Osteoblast (primary cell): ENCODE measurements at places on chromosomes 4 and X. TPM values are rescaled to one million over a fixed set of nuclear protein-coding genes. Genes with fewer than 3 reads are reported as not detected.

GRCh38 chr4:119118397-119118796 is 17.2 kb upstream of the MYOZ2 start:
- H3K27ac ChIP-seq, result no peak overlapping the region
- no peaks in the 10 kb centered on the region for H3K27me3 ChIP-seq
- no peaks in the 10 kb centered on the region for H3K36me3 ChIP-seq
- DNase-seq, result no peak
- H3K4me3 ChIP-seq, result no peak overlapping the region
- peaks cover 27% of the 10 kb centered on the region for H3K4me1 ChIP-seq

DNA sequence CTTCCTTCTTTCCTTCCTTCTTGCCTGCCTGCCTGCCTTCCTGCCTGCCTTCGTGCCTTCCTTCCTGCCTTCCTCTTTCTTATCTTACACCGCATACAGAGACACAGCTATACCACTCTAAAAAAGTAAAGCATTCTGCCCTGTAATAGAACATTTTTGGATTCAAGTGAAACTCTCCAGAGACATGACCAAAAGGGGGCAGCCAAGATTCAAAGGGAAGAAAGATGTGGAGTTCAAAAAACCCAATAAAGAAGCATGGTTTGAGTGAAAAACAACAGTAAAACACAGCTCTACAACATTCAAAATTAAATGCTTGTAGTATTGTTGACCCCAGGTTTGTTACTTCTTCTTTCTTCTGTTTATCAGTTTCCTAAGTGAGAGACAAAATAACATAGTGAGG is 914.9 kb upstream of the PCDH7 start:
- H3K4me1 ChIP-seq, result no peaks in the 10 kb centered on the region
- DNase-seq, result no peak
- no peak overlapping the region for H3K27ac ChIP-seq
- H3K4me3 ChIP-seq, result no peak overlapping the region

GRCh38 chr4:16764622-16765021 is 133.8 kb downstream of the LDB2 start:
- no peak overlapping the region for H3K4me3 ChIP-seq
- no peaks in the 10 kb centered on the region for H3K27me3 ChIP-seq
- no peak overlapping the region for H3K27ac ChIP-seq
- DNase-seq, result no peak

DNA sequence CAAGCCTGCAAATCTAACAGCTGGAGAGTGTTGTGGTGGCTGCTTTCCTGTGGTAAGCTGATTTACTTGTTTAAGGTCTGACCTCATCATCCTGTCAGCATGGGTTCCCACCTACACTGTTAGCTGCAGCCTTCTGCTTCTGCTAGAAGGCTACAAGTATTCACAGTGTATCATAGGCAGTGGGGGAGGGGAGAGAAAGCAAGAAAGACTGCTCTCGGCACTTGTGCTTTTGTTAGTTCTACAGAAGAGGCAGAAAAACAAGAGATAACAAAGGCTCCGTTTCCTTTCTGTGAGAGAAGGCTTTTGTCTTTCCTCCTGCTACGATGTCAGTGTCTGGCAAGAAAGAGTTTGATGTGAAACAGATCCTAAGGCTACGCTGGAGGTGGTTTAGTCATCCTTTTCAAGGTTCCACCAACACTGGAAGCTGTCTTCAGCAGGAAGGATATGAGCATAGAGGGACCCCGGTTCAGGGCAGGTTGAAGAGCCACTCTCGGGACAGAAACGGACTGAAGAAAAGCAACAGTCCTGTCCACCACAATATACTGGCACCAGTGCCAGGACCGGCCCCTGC is at the start of gene KLHL4:
Gene KLHL4 (plus strand): TSS at position 232 of the 571 bp plus-strand sequence. CDS start 92 bp downstream, at position 324.
- no peaks in the 10 kb centered on the region for H3K36me3 ChIP-seq
- peak; percentile 34 for DNase-seq
- H3K4me3 ChIP-seq, result peak within 1 kb of the TSS; percentile 61
- no peaks in the 10 kb centered on the region for H3K4me1 ChIP-seq

DNA sequence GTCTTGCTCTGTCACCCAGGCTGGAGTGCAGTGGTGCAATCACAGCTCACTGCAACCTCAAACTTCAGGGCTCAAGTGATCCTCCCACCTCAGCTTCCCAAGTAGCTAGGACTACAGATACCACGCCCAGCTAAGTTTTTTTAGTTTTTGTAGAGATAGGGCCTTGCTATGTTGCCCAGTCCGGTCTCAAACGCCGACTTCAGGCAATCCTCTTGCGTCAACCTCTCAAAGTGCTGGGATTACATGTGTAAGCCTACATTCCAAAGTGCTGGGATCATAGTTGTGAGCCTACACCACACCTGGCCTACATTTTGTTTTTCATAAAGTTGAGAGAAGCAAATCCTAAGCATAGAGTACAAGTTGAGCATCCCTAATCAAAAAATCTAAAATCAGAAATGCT is 42.2 kb downstream of the SMARCA5 start:
- no peak for DNase-seq
- H3K27ac ChIP-seq, result no peak overlapping the region
- peaks cover 7% of the 10 kb centered on the region for H3K4me1 ChIP-seq

- H3K27me3 ChIP-seq, result peaks cover 11% of the 10 kb centered on the region
- DNase-seq, result peak; percentile 38
- H3K4me1 ChIP-seq, result peaks cover 11% of the 10 kb centered on the region
- peak overlapping the region; percentile 78 for H3K4me3 ChIP-seq
- H3K27ac ChIP-seq, result peak overlapping the region; percentile 98
- peaks cover 22% of the 10 kb centered on the region for H3K36me3 ChIP-seq
These were observed 995 bp downstream of the SMARCA5 start for GRCh38 chr4:143514497-143514896.

GRCh38 chrX:46755671-46756070 is 3.2 kb downstream of the SLC9A7 start:
- DNase-seq, result no peak
- H3K4me3 ChIP-seq, result no peak overlapping the region
- no peaks in the 10 kb centered on the region for H3K27me3 ChIP-seq
- no peaks in the 10 kb centered on the region for H3K36me3 ChIP-seq
- H3K27ac ChIP-seq, result no peak overlapping the region
- peaks cover 18% of the 10 kb centered on the region for H3K4me1 ChIP-seq

GRCh38 chr4:148901075-148901705 is 459.0 kb upstream of the NR3C2 start:
- no peak overlapping the region for H3K27ac ChIP-seq
- DNase-seq, result no peak
- H3K4me3 ChIP-seq, result no peak overlapping the region
- no peaks in the 10 kb centered on the region for H3K4me1 ChIP-seq
- no peaks in the 10 kb centered on the region for H3K36me3 ChIP-seq

GRCh38 chr4:147736458-147736857 is 4.6 kb downstream of the ARHGAP10 start:
- peak overlapping the region; percentile 83 for H3K27ac ChIP-seq
- H3K4me3 ChIP-seq, result no peak overlapping the region
- peaks cover 49% of the 10 kb centered on the region for H3K4me1 ChIP-seq
- no peaks in the 10 kb centered on the region for H3K36me3 ChIP-seq
- no peaks in the 10 kb centered on the region for H3K27me3 ChIP-seq
- DNase-seq, result peak; percentile 71

DNA sequence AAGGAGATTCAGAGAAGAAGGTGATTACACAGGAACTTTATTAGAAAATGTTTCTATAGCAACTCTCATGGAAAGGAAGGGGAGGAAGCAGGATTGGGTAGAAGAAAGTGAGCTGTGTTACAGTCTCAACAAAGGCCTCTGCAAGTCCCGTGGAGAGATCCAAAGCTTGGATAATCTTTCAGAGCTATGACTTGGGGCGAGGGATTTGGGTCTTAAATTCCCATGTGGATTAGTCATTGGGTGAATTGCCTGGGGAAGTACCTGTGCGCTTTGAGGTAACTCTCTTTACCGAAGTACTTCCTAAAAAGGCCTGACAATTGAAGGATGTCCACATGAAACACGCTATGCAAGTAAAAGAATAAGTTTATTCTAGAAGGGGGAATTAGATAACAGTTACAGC is 133.8 kb upstream of the ANKRD50 start:
- H3K4me1 ChIP-seq, result no peaks in the 10 kb centered on the region
- H3K36me3 ChIP-seq, result no peaks in the 10 kb centered on the region
- H3K27me3 ChIP-seq, result no peaks in the 10 kb centered on the region

DNA sequence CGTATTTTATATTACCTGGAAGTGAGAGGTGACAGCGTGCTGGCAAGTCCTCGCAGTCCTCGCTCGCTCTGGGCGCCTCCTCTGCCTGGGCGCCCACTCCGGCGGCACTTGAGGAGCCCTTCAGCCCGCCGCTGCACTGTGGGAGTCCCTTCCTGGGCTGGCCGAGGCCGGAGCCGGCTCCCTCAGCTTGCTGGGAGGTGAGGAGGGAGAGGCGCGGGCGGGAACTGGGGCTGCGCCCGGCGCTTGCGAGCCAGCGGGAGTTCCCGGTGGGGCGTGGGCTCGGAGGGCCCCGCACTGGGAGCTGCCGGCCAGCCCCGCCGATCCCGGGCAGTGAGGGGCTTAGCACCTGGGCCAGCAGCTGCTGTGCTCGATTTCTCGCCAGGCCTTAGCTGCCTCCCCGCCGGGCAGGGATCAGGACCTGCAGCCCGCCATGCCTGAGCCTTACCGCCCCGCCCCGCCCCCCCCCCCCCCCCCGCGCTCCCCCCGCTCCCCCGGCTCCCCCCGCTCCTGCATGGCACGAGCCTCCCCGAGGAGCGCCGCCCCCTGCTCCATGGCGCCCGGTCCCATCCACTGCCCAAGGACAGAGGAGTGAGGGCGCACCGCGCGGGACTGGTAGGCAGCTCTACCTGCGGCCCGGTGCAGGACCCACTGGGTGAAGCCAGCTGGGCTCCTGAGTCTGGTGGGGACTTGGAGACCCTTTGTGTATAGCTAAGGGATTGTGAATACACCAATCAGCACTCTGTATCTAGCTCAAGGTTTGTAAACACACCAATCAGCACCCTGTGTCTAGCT is 298.9 kb upstream of the MAGEB16 start:
- no peaks in the 10 kb centered on the region for H3K27me3 ChIP-seq
- H3K4me3 ChIP-seq, result no peak overlapping the region

- no peaks in the 10 kb centered on the region for H3K36me3 ChIP-seq
- no peaks in the 10 kb centered on the region for H3K4me1 ChIP-seq
- no peak overlapping the region for H3K4me3 ChIP-seq
- H3K27ac ChIP-seq, result no peak overlapping the region
These were observed 695.2 kb downstream of the GRXCR1 start for GRCh38 chr4:43587758-43588157.

DNA sequence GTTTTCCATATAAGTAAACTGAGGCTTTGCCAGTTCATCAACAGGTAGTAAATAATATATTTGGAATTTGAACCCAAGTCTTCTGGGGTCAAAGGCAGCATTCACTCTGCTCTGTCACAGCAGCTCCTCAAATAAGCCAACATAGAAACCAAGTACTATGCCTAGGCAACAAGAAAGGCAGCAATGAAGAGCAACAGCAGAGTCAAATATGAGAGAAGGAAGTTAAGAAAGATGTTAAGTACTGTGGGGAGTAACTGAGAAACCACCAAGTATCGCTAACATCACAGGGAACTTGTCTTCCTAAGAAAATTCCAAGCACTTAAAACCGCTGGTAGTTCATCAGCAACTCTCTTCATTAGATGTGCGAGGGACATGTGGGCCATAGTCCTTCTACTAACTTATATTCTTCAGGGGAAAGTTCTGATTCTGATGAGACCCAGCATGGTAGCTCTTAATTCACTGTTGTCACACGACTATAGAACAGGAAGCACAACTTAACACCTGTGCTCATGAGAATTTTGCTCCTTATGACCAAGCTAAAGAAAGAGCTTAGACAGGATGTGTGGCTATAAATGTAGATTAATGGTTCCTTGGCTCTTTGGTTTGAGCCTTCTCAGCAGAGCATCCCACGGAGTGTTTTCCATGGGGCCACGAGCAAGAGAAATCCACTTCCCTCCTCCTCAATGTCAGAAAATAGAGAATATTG is 107.8 kb downstream of the AR start:
- no peaks in the 10 kb centered on the region for H3K27me3 ChIP-seq
- DNase-seq, result no peak
- no peak overlapping the region for H3K27ac ChIP-seq

DNA sequence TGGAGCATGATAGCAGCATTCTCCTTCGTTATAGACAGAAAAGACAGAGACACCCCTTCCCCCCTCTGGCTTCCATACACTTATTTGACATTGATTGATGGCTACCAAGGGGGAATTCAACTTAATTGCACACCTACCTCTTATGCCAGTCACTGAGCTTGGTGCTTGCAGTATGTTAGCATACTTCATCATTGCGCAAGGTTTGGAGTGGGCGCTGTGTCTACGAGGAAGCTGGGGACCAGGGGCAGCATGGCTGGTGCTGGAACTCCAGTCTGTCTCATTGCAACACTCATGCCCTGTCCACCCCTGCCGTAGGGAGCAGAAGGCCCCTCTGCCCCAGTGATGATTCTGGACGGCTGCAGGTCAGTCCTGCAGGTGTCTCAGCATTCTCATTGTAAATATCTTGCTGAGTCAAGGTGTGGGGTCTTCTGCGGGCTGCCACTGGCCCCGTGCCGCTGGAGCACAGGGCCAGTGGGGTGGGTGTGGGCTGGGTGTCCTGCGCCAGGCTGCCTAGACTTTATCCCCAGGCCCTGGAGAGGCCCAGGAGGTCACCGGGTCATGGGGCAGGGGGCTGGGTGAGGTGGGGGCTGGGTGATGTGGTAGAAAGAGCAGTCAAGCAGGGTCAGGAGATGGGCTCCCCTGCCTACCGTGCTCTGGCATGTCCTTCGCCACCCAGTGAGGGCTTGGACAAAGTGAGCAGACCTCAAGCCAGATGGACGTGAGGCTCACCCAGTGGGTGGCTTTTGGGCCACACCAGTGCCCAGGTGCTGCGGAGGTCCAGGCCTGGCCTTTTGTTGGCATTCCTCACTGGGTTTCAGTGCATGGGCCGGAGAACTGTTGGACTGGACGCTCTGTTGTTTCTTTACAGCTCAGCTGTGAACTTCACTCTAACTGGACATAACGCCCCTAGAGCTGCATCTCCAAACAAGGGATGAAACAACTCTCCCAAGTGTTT is 85.5 kb downstream of the PSAPL1 start:
- H3K4me1 ChIP-seq, result no peaks in the 10 kb centered on the region
- no peaks in the 10 kb centered on the region for H3K36me3 ChIP-seq
- no peak overlapping the region for H3K27ac ChIP-seq
- DNase-seq, result peak; percentile 65
- H3K27me3 ChIP-seq, result peaks cover 15% of the 10 kb centered on the region

GRCh38 chrX:153580700-153581386 is 18.1 kb downstream of the CCNQ start:
- no peaks in the 10 kb centered on the region for H3K4me1 ChIP-seq
- no peak overlapping the region for H3K27ac ChIP-seq
- DNase-seq, result no peak
- H3K4me3 ChIP-seq, result no peak overlapping the region
- peaks cover 5% of the 10 kb centered on the region for H3K27me3 ChIP-seq

The COL4A5 gene
- total RNA-seq, result under 0.01 and 0.36 TPM in 2 replicates

The SMPX gene
- not detected in 2 replicates for total RNA-seq

The CLGN gene
- under 0.01 and 0.72 TPM in 2 replicates for total RNA-seq

The TMEM185A gene
- 16.6 and 18.0 TPM in 2 replicates for total RNA-seq

The SLC26A1 gene
- total RNA-seq, result 0.36 and 0.59 TPM in 2 replicates

The ERVMER34-1 gene
- not detected in 2 replicates for total RNA-seq

The BGN gene
- total RNA-seq, result 139 and 210 TPM in 2 replicates

The DDX3X gene
- 160 and 203 TPM in 2 replicates for total RNA-seq

The GPRASP2 gene
- total RNA-seq, result 10.9 and 11.8 TPM in 2 replicates

The STOX2 gene
- 0.36 and 0.59 TPM in 2 replicates for total RNA-seq

The PDGFRA gene
- 316 and 373 TPM in 2 replicates for total RNA-seq

The DCHS2 gene
- under 0.01 TPM in 2 replicates for total RNA-seq
